A549 treated with AZD2906 at 1 μM for 4 hours (cell line): ENCODE measurements at places on chromosomes 4 and X. TPM values are rescaled to one million over a fixed set of nuclear protein-coding genes. Genes with fewer than 3 reads are reported as not detected.

MAGEE1 gene
- total RNA-seq = 3.2 to 4.8 TPM (median 4.2 TPM) in 5 replicates

OPHN1 gene
- 1.2 to 3.3 TPM (median 1.7 TPM) in 5 replicates for total RNA-seq

TCEANC gene
- total RNA-seq = 0.55 to 0.80 TPM (median 0.70 TPM) in 5 replicates

C4orf54 gene
- not detected in 5 replicates for total RNA-seq

ODAPH gene
- total RNA-seq = 0.05 TPM in 1 of 5 replicates, not detected in the others

CT45A10 gene
- total RNA-seq = 0.19 to 0.56 TPM (median 0.32 TPM) in 4 of 5 replicates, not detected in the other

MAMLD1 gene
- total RNA-seq = 6.2 to 7.1 TPM (median 6.4 TPM) in 5 replicates

CITED1 gene
- 1.1 to 2.6 TPM (median 1.8 TPM) in 5 replicates for total RNA-seq
